ENCODE measurements at places on chromosomes 11 and 22.
A peak's percentile ranks its signal among the peaks of the same experiment; 100 is the strongest.

DNA sequence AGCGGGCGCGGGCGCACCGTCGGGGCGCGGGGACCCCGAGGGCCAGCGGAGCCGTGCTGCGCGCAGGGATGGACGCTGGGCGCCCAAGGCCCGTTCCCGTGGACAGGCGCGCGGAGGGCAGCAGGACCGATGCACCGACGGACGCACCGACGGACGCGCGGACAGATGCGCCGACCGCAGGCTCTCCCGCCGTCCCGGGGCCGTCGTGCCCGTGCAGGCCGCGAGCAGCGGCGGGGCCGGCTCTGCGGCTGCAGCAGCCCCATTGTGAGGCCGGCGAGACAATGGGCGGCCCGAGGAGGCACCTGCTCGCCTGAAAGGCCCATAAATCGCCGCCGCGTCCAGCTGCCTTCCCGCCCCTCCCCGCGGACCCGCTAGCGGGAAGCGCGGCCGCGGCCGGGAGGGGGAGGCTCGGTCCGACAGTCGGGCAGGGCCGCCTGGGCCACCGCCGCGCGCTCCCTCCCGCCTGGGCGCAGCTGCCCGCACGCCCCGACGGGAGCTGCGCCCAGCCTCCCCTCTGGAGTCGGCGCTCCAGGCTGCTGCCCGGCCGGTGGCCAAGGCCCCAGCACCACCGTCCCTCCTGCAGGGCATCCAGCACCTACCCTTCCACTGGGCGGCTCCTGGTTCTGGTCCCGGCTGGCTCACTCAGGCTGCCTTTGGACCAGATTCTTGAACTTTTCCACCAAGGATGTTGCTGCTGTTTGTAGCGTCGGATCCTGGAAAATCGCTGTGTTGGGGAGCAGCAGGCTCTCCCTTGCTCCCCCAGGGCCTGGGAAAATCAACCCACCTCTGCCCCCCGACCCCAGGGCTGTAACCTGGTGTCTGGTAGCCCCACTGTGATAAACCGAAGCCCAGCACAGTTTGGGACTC, 15.8 kb downstream of the CDKN1C start:
- no peak for DNase-seq

- DNase-seq = peak; percentile 82
Observed at GRCh38 chr22:22558972-22559603, at the start of gene PRAME. TSS of gene PRAME (minus strand) at chr22:22559265. CDS start at chr22:22556832, 2,433 bp downstream.

DNA sequence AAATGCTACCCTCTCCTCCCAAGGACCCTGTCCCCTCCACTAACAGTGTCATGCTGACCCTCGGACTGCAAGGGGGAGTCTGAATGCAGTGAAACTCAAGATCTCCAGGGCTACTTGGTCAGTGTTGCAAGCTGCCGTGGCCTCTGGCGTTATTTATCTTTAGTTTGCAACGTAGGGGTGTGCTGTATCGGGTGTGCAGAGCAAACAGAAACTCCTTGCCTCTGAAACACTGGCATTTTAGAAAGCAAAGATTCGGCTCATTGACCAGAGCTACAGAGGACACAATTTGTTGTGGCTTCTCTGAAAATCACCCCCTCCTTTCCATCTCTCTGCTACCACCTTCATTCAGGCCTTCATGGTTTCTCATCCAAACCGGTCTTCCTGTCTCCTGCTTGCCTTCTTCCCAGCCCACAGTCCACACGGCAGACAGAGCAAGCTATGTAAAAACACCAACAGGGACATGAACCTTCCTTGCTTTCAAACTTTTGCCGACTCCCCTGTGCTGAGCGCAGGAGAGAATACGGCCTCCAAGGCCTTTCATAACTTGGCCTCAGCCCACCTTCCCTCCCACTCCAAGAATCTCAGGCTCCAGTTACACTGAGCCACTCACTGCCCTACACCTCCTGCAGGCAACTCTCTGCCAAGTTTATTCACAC, 14.9 kb downstream of the FZD4 start:
- DNase-seq = no peak

GRCh38 chr11:58061813-58062212, 31.1 kb downstream of the OR6Q1 start:
- no peak for DNase-seq

DNA sequence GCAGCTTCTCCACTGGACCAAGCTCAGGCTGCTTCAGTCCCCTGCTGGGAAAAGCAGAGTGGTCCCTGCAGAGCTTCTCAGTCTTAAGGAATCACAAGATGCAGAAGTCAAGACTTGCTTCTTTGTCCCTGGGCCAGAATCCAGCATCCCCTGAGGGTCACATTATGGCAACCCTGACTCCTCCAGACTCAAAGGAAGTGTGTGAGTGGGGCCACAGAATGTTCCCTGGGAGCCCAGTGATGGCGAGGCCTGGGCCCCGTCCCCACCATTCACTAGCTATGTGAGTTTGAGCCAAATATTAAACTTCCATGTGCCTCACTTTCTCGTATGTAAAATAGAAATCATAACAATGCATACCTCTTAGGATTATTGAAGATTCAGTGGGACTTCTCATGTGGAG, 122.2 kb upstream of the NCAM1 start:
- DNase-seq = no peak

DNA sequence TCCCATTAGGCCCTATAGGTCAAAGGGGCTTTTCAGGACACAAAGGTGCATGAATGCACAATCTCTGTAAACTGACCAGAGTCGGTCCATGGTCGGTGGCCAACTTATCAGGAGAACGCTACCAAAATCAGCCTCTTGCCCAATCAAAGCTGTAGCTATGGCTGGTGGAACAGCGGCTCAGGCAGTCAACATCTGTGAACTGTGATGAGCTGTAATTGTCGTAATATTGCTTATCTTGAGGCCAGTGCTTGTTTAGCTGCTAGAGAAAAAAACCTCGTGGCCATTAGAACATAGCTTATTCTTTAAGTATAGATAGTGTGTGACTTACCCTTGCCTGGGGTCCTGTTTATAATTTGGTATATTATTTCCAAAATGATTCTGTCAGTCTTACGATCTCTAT, 14.4 kb upstream of the CHST1 start:
- DNase-seq = no peak

DNA sequence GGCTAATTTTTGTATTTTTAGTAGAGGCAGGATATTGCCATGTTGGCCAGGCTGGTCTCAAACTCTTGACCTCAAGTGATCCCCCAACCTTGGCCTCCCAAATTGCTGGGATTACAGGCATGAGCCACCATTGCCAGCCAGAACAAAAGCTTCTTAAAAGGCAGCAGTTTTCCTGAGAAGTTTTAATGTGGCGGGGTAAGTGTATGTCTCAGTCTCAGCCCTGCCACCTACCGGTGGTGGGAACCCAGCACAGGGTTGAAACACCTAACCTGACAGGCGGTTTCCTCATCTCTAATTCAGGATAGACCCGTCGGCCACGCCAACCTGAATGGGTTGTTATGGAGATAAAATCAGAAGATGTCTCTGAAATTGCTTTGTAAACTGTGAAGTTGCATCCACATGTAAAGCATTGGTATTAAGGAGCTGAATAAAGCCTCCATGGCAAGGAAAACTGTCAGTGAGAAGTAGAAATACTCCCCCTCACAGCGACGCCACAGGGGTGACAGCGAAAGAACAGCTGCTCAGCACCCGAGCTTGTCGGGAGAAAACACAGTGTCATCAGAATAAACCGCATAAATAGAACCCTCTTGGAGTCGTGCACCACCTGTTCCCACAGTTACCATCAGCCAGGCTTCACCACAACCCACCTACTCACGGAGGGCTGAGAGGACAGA, 165.9 kb upstream of the NCAM1 start:
- peak; percentile 50 for DNase-seq

DNA sequence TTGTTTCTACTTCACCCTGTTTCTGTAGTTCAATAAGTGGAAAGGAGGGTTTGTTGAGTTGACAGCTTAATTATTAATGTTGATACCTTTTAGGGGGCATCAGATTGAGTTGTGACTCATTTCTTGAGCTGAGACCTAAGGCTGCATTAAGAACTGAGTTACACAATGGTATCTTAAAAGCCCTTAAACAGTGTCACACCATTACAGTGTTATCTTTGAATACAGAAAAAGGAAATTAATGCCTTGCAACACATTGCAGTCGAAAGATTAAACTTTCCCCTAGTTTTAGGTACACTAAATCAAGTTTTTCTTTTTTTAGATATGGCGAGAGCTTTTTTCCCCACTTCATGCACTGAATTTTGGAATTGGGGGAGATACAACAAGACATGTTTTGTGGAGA, 16.7 kb downstream of the PAFAH1B2 start:
- no peak for DNase-seq

- DNase-seq = no peak
Observed at GRCh38 chr11:81579339-81579738, 1154.3 kb downstream of the FAM181B start.

DNA sequence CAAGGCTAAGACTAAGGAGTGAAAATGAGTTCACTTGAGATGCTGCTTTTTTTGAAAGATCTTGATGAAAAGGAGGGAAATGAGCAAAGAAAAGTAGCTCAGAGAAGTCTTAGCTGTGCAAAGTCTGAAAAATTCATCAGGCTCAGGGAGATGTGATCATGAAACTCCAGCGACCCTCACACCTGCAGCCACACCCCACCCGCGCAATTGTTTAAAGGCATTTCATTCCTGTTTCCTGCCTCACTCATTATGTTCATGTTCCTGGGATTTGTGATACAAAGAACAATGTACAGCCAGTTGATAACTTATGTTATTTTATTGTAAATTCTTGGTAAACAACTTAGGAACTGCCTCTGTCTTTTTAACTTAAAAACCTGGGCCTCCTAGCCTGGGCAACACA, 8.7 kb upstream of the GSTP1 start:
- DNase-seq = no peak

Measured in activated CD4-positive, alpha-beta T cell treated with anti-CD3 and anti-CD28 coated beads, Interleukin-2, amount 10 ng/mL, durations not matched to agents 7 days and 5 days (primary cell).